Thyroid gland (tissue), 4 donors: ENCODE measurements at places on chromosomes 5 and 9. TPM values are rescaled to one million over a fixed set of nuclear protein-coding genes. Genes with fewer than 3 reads are reported as not detected.
A peak's percentile ranks its signal among the peaks of the same experiment; 100 is the strongest.

- no peak for DNase-seq
Measured at GRCh38 chr5:180332051-180332517, 21.1 kb downstream of the GFPT2 start.

DNA sequence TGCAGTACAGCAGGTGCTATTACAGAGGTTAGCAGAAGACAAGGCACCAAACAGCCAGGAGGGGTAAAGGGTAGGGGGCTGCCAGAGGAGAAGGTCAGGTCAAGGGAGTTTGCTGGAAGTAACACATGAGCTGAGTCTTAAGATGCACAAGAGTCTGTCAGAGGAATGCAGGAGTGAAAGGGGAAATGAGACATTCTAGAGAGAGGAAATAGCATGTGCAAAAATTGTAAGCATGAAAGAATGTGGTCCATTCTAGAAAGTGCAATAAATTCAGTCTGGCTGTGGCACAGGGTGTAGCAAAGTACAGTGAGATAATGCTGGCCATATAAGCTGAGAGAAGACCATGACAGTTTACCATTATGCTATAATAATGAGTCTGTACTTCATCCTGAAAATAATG, 6.6 kb downstream of the GOLGA1 start:
- DNase-seq: no peak

DNA sequence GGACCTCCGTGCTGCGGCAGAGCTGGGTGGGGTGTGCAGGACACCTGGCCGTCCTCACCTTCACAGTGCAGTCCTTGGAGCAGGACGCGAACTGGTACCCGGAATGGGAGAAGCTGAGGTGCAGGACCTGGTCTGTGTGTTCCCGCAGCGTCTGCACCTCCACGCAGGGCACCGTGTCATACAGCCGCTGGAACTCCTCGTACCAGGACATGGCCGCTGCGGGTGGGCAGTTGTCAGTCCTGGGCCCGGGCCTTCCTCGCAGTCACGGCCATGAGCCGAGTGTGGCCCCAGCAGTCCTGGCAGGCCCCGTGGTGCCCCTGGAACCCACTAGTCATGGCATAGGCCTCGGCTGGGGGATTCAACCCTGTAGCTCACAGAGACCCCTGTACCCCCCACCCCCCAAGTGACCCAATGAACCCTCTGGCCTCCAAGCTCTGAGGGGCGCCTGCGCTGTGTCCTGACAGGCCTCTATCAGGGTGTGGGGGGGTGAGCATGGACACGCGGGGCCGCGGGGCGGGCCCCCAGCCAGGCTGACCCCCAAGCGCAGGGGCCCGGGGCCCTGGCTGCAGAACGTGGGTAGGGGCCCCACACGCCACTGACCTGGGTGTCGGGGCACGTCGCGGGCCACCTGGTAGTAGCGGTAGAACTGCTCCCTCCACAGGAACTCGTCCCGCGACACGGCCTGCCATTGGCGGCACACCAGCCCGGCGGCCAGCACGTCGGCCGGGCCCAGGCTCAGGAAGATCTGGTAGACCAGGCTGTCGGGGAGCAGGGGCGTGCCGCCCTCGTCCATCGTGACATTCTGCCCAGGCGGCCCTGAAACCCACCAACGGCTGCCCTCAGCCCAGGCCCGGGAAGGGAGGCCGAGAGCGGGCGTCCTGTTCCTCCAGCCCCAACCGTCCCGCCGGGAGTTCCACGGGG, 987 bp downstream of the FBXW5 start:
- DNase-seq: peak; percentile 40

DNA sequence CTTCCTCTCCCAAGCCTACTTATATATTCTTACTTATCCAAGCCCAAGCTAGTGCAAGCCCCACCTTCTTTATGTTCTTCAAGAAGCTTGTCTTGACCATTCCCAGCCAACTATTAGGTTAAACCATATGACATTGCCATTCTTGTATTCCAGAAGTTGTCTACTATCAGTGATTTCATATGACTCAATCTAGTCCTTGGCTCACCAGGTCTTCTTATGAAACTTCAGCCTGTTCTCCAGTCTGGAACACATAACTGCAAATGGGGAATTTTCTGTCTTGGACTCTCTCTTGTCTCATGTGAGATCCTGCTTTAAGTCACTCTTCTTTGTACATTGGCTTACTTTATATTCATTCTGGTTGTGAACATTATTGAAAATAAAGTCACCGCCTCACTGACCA, 130.7 kb downstream of the TTLL11 start:
- DNase-seq: no peak

GRCh38 chr5:179438011-179438441, 92.8 kb upstream of the ADAMTS2 start:
- DNase-seq: no peak

DNA sequence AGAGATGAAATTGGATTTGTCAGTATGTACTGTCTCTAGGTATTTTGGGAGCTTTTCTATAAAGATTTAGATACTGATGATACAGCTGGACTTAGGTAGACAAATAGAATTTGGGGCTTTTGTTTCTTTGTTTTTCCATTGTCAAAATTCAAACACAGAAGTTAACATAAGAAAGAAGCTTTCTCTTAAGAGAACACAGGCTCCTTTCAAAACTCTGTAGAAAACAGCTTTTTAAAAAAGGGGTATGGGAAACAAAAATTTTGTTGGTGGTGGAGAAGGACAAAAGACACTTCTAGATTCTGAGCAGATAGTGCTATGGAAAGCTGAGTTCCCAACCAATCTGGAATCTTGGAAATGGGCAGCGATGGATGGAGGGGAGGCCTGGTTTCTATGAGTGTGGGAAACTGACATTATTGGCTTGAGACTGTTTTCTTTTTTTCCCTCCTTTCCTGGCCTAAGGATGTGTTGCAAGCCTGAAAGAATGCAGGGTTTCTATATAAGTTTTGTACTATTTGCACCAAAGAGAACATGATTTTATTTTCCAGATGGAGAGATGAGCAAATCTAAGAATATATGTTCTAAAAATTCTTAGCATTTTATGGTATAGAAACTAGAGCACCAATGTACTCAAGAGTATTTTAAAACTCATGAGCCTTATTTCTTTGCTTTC, 240.0 kb downstream of the PRR16 start:
- no peak for DNase-seq

GRCh38 chr5:76081811-76082771, 1.1 kb upstream of the SV2C start:
- no peak for DNase-seq

PCDHGA4 gene
- total RNA-seq: 3.8 TPM

DNA sequence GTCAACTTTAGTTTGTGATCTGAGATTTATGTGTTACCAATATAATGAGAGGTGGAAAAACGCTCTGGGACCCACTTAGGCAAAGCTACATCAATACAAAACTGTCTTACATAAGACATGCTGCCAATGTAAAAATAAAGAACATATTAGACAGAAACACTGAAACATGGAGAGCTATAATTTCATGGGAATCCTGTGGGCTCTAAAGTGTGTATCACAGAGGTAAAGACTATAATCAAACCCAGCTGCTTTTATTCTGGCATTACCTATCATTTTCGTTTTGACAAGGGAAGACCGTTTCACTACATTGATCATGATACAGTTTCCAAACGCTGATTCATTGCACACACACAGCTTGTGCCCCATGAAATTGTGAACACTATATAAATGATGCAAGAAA, 400.5 kb upstream of the TUSC1 start:
- DNase-seq: no peak

DNA sequence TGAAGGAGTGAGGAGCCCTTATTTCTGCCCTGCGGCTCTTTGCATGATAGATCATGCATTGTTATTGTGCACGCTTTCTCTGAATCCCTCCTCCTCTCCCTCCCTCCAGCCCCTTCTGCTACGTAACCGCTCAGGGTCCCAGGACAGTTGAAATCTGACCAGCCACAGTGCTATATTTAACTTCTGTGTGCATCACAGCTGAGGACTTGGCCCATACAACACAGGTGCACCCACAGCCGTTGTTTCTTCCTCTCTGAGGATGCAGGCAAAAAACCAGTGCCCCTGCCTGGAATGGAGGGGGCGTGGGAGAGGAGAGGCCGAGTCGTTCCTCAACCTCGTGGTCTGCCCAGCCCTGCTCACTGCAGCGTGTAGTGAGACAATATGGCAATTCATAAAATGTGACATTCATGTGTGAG, 335.6 kb upstream of the CLINT1 start:
- no peak for DNase-seq

DNA sequence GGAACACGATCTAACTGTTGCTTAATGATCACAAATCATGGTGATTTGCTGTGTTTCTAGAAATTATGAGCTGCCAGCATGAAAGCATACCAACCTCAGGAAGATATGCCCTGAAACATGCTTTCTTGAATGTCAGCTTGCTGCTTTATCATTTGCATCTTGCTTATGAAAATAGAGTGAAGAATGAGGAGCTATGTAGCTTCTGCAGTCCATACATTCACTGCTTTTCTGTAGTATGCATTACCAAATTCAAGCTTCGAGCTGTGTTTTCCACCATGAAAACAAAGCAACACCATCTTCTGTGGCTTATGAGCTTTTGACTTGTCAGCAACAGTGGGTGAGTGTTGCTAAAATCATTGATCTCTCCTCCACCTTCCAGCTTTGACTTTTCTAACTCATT, 16.5 kb downstream of the F2RL2 start:
- no peak for DNase-seq
